ENCODE measurements at places on chromosomes 1 and 21.

GRCh38 chr1:224127925-224128819 is 14.3 kb downstream of the FBXO28 start:
- no peak for DNase-seq

- peak; percentile 53 for DNase-seq
These were observed 6.6 kb downstream of the SPATA21 start for GRCh38 chr1:16430606-16431005.

DNA sequence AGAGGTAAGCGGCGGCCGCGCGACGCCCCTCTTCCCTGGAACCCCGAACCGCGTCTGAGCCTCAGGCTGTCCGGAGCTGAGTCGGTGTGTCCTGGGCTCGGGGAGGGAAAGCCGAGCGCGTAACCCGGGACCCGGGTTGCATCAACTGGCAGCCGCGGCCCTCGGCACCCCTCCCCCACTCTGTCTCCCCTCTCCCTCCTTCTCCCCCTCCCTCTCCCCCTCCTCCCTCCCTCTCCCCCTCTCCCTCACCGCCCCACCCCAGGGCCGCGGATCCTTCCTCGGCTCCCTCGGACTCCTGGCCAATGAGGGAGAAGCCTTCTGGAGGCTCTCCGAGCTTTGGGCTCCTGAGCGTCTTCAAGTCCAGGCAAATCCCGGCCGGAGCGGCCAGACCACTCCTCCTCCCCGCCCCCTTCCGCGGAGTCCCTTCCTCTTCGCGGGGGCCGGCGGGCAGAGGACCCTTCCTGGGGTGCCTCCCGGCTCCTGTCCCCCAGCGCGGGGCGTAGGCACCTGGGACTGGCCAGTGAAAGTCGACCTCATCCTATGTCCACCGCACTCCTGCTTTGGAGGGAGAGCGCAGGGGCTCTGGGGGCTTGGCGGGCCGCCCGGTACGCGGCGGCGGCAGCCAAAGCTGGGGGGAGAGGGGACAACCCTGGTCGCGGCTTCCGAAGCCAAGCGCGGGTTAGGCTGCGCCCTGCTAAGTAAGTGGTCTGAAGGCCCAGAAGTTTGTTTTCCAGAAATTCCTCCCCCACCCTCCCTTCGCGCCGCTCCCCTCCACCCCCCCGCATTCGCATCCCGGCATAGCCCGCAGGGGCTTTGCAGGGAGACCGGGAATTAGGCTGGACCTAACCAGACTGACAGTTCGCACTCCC is 850 bp downstream of the SESN2 start:
- DNase-seq = peak; percentile 74

- peak; percentile 84 for DNase-seq
These were observed 147.2 kb downstream of the CHD1L start for GRCh38 chr1:147389532-147390184.

GRCh38 chr1:160953030-160953429 is 1.6 kb downstream of the ITLN2 start:
- DNase-seq = no peak

DNA sequence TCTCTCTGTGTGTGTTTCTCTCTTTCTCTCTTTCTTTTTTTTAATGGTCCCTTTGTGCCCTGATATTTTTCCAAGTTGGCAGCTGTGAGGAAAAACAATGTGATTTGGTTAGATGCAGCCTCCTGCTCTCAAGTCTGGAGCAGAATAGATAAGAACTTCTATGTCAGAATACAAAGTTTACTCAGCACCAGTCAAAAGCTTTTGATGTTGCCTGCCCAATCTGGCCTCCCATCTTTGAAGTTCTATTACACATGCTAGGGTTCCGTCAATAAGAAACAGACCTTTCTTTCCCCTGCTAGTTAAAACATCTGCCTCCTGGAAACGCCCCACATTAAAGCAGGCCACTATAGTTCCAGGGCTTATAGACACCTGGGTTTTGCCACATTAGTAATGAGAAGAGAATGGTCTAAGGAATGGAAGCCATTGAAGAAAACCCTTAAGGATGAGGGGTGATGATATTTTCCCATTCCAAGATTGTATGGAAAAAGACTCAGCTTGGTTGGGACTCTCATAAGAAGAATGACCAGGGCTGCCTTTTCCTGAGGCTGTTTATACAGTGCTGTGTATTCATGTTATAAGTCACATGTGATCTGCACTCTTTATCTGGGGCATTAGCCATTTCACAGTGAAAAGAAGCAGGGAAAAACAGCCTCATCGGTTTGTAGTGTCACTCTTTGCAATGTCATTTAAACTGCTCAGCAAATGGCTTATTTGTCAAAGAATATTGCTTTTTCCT is 414.7 kb upstream of the PROX1 start:
- no peak for DNase-seq

- DNase-seq = no peak
These were observed 20.5 kb upstream of the PRDM15 start for GRCh38 chr21:41899426-41900202.

DNA sequence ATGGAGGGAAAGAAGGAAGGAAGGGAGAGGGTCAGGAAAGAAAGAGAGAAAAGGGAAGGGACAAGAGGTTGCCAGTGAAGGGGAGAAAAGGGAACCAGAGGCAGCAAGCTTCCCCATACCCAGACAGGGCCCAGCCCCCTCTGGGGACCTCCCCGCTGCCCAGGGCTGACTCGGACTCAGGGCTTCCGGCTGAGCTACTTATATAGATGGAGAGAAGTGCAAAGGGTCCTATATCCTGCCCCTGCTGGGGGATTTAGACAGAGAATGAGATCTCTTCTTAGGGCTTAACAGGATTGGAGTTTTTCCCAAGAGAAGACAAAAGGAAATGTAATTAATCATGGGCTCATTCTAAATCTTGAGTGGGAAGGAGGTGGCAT is at the start of gene ETV3L:
TSS of gene ETV3L (minus strand) at position 176 of the 377 bp plus-strand sequence. CDS start 285 bp downstream, outside the sequence.
- no peak for DNase-seq

DNA sequence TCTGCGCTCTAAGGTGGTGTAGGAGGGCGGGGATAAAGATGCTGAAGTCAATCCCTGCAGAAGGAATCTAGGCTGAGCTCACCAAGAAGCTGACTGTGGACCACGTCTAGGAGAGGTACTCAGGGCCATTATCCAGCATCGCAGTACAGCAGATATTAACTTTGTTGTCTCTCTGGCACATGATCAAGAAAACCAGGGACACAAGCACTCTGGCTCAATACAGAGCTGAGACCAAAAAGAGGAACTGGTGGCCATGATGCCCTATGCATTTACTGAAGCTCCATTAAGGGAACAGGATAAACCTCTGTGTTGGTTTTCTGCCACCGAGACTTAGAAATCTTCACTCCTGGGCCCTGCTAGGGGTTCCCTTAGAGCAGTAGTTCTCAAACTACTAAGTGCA is 38.0 kb upstream of the ANGPTL7 start:
- no peak for DNase-seq

- DNase-seq = peak; percentile 69
These were observed 115.3 kb upstream of the FMN2 start for GRCh38 chr1:239976130-239976968.

DNA sequence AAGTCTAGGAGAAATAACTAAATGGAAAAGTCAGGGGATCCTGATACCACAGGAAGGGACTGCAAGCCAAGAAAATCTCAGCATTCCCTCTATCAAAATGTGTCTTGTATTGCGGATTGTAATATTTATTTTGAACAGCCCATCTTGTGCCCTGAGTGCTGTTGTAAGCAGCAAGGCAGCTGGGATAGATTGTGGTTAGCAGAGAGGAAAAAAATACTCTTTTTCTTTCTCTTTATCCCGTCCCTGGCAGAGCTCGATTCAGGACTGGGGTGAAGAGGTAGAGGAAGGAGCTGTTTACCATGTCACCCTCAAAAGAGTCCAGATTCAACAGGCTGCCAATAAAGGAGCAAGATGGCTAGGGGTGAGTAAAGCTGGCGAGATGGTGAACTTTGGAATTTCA is 1.2 kb downstream of the RGL1 start:
- no peak for DNase-seq

GRCh38 chr21:32764186-32764585 is 7.4 kb downstream of the PAXBP1 start:
- DNase-seq = no peak

DNA sequence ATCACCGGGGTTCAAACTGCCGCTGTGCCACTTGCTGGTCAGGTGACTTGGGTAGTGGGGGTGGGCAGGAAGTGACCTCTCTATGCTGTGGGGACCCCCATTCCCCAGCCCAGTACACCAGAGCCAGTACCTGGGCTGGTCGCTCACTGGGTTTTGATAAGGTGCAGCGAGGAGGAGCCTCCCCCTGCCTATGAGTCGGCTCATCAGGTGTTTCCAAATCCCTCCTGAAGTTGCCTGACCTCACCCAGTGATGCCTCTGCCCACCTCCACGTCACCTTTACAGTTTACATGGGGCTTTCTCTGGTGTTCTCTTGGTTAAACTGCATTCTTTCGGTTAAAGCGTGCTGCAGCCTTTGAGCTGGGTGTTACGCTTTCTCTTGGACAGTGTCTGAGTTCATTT is 58.2 kb downstream of the ARHGEF10L start:
- DNase-seq = no peak

GRCh38 chr1:200869376-200869752 is 3.4 kb upstream of the GPR25 start:
- no peak for DNase-seq

- DNase-seq = no peak
These were observed 28.8 kb downstream of the PLEKHO1 start for GRCh38 chr1:150178548-150178947.

- DNase-seq = no peak
These were observed 95.8 kb downstream of the CDC7 start for GRCh38 chr1:91596474-91596873.

DNA sequence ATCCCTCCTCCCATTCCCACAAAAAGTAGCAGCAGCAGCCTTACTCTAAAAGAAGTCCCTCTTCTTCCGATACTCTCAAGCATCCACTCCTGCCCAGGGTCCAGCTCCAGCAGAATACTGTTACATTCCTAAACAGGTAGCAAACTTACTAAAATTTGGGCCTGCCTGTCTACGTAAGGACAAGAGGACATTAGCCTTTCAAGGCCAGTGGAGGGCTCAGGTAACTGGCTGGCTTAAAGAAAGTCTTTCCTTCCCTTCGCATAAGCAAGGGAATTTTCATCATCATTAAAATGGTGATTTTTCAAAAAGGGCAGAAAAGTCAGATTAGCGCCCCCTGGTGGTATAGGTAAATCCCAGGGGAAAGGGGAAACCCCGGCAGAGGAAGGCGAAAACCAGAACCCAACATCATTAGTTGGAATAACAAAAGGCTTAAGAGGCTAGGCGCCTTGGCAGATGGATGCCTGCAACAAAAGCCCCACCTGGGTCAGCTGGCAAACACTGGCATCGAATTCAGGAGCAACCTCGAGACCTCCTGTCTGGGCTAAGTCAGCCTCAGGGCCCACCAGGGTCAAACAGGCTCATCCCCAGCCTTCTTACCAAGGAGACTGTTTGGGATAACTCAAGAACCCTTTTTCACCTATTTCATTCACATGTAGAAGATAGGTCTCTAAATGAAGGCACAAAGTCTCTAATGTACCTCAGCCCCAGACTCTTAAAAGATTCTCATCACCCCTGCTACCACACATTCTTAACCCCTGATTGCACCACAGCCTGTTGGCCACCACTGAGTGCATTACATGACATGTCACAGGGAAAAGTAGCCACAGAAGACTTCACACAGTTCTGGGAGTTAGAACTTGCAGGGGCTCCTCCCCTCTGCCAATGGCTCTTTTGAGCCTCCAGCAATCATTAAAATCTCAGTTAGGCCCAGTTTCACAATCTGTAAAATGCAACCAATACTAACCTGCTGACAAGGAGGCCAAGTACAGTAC is 36.7 kb downstream of the ERI3 start:
- DNase-seq = peak; percentile 62

- DNase-seq = peak; percentile 30
These were observed 15.2 kb downstream of the TMEM63A start for GRCh38 chr1:225866981-225867380.

GRCh38 chr1:108845991-108846390 is 10.9 kb downstream of the AKNAD1 start:
- DNase-seq = no peak

DNA sequence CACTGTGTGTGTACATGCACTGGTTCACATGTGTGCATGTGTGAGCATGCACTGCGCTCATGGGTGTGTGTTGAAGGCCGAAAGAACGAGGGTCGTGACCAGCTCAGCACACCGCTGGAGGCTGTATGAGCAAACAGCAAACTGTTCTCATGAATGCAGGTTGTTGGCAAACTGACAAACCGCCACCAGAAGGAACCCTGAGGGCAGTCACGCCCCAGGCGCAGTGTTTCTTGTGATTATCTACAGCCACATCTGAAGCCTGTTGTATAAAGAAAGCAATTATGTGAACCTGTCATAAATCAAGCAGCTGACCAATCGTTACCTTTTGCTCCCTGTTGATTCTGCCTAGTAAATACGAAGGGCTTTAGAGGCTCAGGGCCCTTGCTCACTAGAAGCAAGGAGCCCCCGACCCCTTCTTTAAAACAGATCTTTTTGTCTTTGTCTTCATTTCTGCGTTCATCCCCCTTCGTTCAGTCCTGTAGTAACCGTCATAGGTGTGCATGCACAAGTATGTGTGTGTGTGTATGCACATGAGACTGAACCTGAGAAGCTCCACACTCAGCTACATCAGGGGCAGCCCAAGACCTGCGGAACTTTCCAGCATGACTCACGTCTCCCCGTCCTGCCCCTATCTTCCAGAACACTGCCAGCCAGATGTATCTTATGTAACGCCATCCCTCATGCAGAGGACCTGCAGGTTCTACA is 16.8 kb upstream of the RIPK4 start:
- peak; percentile 87 for DNase-seq

DNA sequence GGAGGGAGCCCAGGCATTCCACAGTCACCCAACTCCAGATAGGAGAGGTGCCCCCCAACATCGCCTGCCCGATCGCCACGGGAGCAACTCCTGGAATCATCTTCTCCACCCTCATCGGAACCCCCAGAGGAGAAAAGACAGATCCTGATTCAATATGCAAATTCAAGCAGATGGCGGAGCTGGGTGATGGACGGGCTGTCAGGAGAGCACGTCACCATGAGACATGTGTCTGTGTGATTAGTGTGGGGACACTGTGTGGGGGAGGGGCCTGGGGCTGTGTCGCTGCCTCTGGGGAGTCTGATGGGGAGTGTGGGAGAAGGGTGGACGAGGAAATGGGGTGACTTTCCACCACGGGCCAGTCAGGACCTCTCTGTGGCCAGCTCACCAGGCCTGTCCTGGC is 90.2 kb upstream of the CSF3R start:
- no peak for DNase-seq

DNA sequence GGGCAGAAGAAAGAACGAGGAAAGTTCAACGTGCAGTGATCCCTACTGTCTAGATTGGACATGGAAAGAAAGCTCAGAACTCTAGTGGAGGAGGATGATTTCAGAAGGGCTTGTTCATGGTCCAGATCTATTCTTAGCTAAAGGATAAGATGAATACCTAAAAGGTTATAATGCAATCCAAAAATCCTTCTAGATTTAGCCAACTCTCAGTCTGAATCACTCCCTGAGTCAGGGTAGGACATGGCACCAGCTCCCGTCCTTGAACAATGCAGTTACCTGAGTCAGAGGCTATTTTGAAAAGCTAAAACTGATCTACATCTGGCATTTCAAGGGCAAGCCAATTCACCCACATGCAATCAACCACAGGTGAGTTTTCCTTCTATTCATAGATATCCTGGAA is 38.8 kb upstream of the HIVEP3 start:
- DNase-seq = no peak

DNA sequence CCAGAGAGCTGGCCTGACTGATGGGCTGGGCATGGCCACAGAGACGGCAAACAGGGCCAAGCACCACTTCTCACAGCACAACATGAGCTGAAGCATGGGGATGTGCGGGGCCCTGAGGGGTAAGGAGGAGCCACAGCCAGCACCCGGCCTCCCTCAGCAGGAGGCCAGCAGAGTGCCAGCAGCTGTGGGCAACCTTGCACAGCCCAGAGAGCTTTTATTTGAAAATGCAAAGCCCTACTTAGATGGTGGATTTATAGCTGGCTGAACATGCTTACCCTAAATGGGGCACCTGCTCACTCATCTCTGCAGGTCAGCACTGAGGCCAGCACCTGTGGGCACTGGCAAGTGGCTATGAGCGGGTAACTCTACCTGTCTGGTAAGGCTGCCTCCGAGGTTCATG is 44.1 kb downstream of the SLC66A1 start:
- DNase-seq = no peak
